ENCODE measurements at places on chromosomes 3 and 15. TPM values are rescaled to one million over a fixed set of nuclear protein-coding genes. Genes with fewer than 3 reads are reported as not detected.

DNA sequence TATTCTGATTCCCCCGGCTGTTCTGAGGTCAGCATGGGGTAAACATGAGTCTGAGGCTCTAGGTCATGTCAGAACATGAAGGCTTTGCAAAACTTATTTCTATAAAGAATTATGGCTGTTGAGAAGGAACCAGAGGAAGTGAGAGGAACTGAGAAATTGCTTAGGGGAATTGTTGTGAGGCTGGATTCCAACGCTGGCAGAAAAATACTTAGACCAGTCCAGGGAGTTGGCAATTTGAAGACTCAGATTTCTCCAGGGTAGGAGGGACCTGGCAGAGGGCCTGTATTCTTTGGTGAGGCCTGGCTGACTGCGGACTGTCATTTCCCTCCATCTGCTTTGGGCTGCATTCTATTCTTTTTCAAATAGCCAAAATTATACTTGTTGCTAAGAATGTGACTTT lies 155.5 kb downstream of the PLD1 start:
- DNase-seq: no peak

- no peak for DNase-seq
These were observed 269.4 kb downstream of the CLSTN2 start for GRCh38 chr3:140204271-140204984.

DNA sequence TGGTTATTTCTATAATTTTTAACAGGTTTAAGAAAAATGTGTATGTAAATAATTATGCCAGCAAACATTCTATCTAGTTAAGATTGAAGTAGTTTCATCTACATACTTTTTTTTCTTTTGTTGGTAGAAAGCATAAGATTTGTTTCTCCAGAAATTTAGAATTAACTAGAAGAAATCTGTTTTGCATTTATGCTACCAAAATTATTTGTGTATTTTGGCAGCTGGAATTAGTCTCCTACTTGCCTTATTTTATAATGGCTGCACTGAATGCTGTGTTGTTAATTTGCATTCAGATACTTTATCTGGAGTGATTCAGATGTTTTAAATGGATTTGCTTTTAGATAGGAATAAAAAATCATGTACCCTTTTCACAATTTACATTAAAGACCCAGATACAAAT lies 100.2 kb upstream of the NAALADL2 start:
- no peak for DNase-seq

GRCh38 chr3:128167646-128167972 lies 14.3 kb downstream of the EEFSEC start:
- no peak for DNase-seq

- no peak for DNase-seq
These were observed 6.5 kb downstream of the KLHL24 start for GRCh38 chr3:183641882-183642281.

- DNase-seq: no peak
These were observed 25.9 kb upstream of the SLC6A6 start for GRCh38 chr3:14376348-14377043.

DNA sequence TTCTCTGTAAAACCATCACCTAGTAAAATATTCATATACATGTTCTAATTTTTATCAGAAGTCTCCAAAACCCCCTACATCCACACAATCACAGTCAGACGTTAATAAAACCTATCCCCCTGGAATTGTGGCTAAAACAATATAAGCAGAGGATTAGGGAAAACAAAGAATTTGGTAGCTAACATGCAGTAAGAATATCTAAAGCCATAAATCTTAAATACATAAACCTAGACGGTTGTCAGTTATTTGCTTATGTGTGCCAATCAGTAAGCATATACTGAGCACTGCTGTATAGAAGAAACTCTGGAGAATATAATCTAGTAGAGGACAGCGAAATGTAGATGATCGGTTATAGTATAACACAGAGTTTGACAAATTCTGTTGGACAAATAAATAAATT lies 232.2 kb downstream of the TBC1D5 start:
- no peak for DNase-seq

GRCh38 chr3:195886181-195887141 lies 21.9 kb downstream of the TNK2 start:
- DNase-seq: no peak

DNA sequence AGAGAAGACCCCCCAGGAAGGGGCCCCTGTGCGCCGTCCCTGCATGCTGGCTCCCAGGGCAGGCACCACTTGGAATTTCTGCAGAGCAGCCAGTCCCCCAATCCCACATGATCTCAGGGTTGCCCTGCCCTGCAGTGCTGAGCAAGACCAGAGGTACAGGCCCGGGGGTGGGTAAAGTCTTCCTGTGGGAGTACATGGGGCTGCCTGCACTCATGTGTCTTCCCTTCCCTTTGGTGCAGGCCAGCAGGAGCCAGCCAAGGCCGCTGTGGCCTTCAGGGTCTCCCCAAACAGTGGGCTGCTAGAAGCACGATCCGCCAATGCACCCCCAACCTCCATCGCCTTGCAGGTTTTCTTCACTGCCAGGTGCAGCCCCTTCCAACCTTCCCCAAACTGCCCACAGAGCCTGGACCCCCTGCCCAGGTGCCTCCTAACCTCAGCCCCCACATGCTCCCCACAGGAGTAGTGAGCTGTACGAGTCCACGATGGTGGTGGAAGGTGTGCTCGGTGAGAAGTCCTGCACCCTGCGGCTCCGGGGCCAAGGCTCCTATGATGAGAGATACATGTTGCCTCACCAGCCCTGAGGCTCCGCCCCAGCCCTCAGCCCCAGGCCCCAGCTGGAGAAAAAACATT lies 15.0 kb downstream of the ACAA1 start:
- DNase-seq: no peak

- DNase-seq: no peak
These were observed 16.6 kb upstream of the MRPS22 start for GRCh38 chr3:139327231-139327630.

DNA sequence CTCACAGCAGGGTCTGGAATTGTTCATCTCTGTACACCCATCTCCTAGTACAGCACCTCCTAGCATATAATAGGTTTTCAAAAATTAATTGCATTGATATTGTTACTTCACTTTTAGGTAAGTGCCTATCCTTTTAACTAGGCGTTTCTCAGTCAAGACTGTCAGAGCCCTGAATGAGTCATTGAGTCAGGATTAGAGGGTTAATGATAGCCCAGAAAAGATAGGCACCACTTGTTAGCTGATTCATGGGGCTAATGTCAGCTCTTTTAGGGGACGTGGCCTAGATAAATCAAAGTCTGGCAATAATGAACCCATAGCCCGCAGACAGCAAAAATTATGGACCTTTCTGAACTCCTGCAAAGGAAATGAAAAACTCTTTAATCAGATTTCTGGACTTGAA lies 42.9 kb downstream of the TIMP4 start:
- no peak for DNase-seq

DNA sequence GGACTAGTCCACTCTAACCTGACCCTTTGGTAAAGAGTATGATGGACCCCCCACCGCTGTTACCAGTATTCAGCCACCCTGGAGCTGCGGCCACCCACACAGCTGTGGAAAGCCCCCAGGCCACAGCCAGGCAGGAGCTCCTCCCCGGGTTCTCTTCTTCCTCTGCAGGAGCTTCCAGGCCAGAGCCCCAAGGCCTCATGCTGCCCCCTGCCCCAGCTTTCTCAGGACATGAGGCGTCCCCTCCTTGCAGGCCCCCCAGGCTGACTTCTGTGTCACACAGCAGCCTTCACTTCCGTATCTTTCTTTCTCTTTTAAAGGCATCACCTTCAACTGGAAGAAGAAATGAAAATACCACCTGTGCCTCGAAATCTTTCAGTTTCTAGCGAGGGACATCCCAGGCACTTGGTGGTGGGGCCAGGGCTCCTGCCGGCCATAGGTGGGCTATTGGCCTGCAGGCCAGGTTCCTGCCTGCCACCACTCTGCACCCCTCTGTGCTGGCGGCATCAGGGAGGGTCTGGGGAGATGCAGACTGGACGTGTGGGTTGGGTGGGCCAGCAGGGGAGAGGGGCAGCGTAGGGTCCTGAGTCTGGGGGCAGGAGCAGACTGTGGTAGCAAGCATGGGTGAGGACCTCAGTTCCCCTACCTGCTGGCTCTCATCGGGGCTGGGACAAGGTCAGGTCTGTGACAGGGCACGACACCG lies 19.9 kb downstream of the KLF13 start:
- DNase-seq: no peak

DNA sequence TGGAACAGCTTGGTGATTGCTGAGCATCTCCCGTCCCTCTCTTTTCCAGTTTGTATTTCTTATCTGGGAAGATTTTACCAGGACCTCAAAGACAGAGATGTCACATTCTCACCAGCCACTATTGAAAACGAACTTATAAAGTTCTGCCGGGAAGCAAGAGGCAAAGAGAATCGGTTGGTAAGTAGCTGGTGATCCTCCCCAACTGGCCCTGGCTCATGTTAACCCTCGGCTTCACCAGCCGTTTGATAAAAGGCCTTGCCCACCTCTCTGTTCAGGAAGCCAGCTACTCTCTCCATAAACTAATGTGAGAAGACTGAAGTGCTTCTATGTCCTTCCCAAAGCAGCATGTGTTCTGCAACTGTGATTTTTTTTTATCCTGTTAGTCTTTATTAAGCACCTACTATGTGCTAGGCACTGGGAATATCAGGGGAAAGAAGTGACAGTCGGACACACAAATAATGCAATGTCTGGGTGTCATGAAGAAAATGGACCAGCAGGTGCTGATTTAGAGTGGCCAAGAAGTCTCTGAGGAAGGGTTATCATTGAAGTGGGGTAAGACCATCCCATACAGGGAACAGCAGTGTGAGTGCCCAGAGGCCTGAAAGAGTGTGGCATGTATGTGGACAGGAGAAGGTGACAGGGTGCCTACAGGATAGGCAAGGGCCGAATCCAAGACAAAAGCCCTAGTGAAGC lies 1.2 kb downstream of the MANF start:
- DNase-seq: no peak

GRCh38 chr3:52012699-52013098 lies 17.0 kb upstream of the RPL29 start:
- DNase-seq: no peak

- DNase-seq: no peak
These were observed 7.0 kb upstream of the BMF start for GRCh38 chr15:40115670-40116093.

- DNase-seq: no peak
These were observed 9.3 kb upstream of the C15orf61 start for GRCh38 chr15:67511606-67512005.

DNA sequence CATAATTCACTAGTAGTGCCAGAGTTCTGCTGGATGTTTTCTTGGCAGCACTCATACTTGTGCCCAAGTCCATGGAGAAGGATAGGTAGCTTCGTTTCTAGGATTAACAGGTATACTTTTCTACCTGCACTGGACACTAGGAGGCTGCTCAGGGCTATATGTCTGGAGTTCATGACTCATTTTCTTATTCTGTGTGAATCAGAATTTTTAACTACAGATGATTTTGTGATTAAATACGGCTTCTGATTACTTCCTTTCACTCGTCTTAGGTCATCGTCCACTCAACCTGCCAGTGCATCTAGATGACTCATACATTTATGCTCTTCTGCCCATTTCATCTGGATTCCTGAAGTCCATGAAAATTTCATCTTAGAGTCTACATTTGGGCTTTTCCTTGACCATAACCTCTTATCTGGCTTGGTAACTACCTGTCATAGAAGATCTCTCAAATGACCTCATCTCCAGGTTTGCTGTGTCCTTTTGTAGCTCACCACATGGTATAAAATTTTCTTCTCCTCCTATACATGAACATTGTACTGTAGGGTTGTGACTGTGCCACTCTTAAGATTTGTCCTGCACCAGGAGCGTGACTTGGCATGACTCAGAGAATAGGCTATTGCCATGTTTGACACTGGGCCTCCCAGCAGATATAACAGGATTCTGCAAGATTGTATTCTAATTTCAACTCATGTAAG lies 66.7 kb upstream of the GCSAM start:
- DNase-seq: no peak

GRCh38 chr3:110378481-110378880 lies 693.1 kb upstream of the NECTIN3 start:
- no peak for DNase-seq

DNA sequence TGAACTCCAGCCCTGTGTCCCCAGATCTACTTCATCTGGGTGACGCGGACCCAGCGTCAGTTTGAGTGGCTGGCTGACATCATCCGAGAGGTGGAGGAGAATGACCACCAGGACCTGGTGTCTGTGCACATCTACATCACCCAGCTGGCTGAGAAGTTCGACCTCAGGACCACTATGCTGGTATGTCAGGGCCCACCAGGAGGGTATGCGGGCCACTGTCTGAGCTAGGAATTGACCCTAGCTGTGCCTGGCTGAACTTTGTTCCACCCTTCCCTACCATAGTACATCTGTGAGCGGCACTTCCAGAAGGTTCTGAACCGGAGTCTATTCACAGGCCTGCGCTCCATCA lies 24.3 kb downstream of the SHF start:
- DNase-seq: no peak

- no peak for DNase-seq
These were observed 1282.9 kb downstream of the ROBO2 start for GRCh38 chr3:78322780-78323179.

GRCh38 chr3:50381383-50381782 lies 22.1 kb upstream of the TMEM115 start:
- DNase-seq: no peak

GRCh38 chr3:159616234-159616825 lies 372.3 kb upstream of the IL12A start:
- DNase-seq: no peak

GRCh38 chr3:52461874-52462273 lies 6.5 kb downstream of the NISCH start:
- no peak for DNase-seq

GRCh38 chr3:98497381-98497780 lies at the start of gene OR5K2:
Gene OR5K2 (plus strand): TSS chr3:98497681. CDS start chr3:98497681, 0 bp downstream.
- no peak for DNase-seq

DNA sequence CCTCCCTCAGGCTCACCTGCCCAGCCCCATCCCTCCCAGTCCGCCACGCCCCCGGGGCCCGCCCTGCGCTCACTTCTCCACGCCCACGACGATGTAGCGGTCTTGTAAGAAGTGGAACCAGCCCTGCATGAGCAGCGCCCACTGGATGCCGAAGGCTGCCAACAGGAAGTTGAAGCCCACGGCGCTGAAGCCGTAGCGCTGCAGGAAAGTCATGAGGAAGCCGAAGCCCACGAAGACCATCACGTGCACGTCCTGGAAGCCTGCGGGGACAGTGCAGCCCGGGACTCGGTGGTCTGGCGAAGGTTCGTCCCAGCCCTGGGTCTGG lies 9.7 kb downstream of the RHCG start:
- DNase-seq: no peak

- no peak for DNase-seq
These were observed 10.6 kb upstream of the TBC1D5 start for GRCh38 chr3:17752876-17753631.

Gene IMPG2
- polyA plus RNA-seq: 0.58 TPM

Gene GATA2
- 28.4 TPM for polyA plus RNA-seq

Gene STAC
- 13.9 TPM for polyA plus RNA-seq

Gene MGLL
- polyA plus RNA-seq: 23.0 TPM

Gene ZMYND10
- 4.1 TPM for polyA plus RNA-seq

Gene PLA1A
- polyA plus RNA-seq: 9.0 TPM

Gene ANO10
- polyA plus RNA-seq: 38.9 TPM

Gene CYP1A1
- polyA plus RNA-seq: 0.07 TPM

Gene EBLN2
- polyA plus RNA-seq: 2.8 TPM

Gene ECE2
- polyA plus RNA-seq: 0.10 TPM

Gene POC1A
- 8.1 TPM for polyA plus RNA-seq

Gene ERC2
- polyA plus RNA-seq: 3.7 TPM
